ENCODE measurements at places on chromosomes 11 and 22.

GRCh38 chr11:118536726-118537125 lies 5.7 kb downstream of the TMEM25 start:
- DNase-seq, result no peak

GRCh38 chr11:21948876-21949275 lies 244.0 kb upstream of the ANO5 start:
- no peak for DNase-seq

DNA sequence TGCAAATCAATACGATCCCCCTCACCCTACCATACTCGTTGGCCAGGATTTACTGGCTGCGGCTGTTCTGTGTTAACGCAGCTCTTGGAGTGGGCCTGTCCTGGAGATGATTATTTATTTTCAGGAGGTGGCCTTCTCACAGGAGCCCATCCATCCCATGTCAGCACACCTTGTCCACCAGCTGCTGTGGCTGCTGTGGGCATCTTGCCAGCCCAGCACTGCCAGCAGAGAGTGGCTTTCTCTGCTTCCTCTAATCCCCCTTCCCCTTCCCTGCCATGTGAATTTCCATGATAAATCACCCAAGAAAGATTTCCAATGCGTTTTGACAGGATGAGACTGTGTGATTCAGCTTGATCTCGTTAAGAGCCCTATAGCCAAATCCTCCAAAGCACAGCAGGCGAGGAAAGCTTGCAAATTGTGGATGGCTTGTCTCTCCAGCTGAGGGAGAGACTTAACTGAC lies 309.1 kb upstream of the C11orf87 start:
- no peak for DNase-seq

DNA sequence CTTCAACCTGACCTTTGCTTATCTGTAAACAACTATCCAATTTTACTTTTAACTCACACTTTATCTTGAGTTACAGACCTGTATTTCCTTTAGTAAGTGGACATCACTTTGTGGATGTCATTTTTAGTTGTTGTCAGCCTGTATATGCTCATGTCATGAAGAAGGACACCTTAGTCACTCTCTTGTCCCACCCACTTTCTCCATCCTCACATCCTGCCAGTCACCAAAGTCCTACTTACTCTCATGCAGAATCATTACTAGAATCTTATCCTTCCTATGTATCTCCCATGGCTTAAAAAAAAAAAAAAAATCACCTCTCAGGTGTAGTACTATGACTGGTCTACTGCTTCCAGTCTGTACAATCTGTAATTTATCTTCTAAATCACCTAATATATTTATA lies 43.3 kb downstream of the SESN3 start:
- DNase-seq, result no peak

GRCh38 chr11:131041331-131042040 lies 125.2 kb upstream of the SNX19 start:
- no peak for DNase-seq

DNA sequence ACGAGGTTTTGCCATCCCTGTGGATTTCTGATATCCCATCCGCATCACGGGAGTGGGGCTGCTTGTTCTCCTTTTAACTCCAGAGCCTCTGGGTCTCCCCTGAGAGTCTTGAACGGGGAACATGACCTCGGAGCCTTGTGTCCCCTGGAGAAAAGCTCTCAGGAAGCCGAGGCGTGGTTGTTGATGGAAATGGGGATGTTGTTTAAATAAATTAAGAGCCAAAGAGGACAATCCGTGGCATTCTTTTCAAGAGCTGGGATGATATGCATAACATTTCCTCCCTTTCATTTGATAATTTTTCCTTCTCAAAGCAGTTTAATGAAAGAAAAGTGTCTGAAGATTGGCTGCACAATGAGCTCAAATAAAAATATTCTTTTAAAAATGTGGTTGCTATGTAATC lies 14.2 kb downstream of the TSPAN18 start:
- DNase-seq, result no peak

DNA sequence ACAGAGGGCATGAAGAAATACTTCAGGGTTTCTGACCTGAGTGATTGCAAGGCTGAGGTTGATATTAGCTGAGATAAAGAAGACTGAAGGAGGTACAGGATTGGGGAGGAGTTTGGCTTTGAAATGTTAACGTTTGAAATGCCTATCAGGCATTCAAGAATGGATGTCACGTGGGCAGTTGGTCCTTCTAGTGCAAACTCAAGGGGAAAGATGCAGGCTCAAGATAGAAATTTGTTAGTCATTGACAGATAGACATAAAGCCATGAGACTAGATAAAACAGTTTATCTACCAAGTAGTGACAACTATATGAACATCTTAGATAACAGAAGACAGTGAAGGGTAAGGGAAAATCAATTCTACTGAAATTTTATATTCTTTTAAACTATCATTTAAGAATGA lies 23.1 kb downstream of the TTC17 start:
- no peak for DNase-seq

DNA sequence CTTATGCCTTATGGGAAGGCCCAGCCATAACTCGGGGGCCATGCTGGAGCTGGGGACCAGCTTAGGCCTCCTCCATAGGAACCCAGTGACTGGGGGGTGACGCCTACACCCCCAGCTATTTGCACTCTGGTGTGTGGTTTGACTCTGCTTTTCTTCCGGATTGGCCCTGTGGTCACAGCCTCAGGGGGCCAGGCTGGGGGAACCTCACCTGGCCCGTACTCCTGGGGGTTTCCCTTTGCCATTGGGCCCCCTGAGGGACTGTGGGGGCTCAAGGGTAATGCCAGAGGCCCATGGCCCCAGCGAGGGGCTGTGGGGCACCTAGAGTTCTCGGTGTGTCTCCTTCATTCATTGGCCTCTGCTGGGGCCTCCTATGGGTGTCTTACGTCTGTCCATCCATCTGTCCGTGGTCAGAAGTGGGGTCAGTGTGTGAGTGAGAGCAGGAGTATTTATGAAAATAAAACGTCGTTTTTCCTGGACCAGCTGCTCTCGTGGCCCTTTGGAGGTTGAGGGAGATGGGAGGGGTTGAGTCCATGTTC lies 6.3 kb upstream of the SH3BP1 start:
- DNase-seq, result no peak

DNA sequence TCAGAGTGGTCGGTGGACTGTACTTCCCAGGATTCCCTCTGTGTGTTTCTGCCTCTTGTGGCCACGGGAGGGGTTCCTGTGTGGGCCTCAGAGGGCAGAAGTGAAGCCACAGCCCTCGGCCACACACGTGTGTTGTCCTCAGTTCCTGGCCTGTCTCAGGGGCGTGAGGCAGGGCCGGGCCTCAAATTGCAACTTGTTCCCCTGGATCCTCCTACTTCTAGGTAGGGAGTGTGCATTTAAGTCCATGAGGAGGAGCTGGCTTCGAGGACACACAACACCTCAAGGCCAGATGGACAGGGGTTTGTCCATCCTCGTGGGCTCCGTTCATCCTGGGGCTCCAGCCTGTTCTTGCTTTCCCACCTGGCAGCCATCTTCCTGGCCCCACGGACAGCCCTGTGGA lies 573.0 kb downstream of the TBC1D22A start:
- DNase-seq, result no peak

- no peak for DNase-seq
Measured at GRCh38 chr22:49433717-49434611, 393.7 kb downstream of the BRD1 start.

- DNase-seq, result no peak
Measured at GRCh38 chr11:36509201-36509639, 852 bp downstream of the TRAF6 start.

- no peak for DNase-seq
Measured at GRCh38 chr11:6251120-6251733, 8.4 kb upstream of the CCKBR start.

- DNase-seq, result no peak
Measured at GRCh38 chr11:114395736-114396135, 4.6 kb downstream of the C11orf71 start.

GRCh38 chr22:35065796-35066218 lies at the start of gene ISX:
Gene ISX, plus strand, starts transcription at chr22:35066158. Its CDS starts 930 bp downstream, at chr22:35067088.
- no peak for DNase-seq

All from NCI-H2107 (cell line).